Daoy (cell line): ENCODE measurements at places on chromosomes 7 and 10. TPM values are rescaled to one million over a fixed set of nuclear protein-coding genes. Genes with fewer than 3 reads are reported as not detected.
A peak's percentile ranks its signal among the peaks of the same experiment; 100 is the strongest.

DNA sequence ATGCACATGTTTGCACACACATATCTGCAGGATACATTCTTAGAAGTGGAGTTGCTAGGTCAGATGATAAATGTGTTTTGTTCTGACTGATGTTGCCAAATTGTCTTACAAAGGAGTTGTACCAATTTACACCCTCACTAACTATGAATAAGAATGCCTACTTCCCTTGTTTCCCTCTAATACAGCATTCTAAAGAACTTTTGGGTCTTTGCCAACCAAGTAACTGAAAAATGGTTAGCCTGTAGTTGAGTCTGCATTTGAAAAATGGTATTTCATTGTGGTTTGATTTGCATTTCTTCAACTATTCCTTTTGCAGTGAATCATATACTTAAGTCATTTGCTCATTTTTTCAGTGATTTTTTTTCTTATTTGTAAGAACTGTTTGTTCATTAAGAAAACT is 48.4 kb downstream of the TMEM26 start:
- DNase-seq: no peak

- peak; percentile 69 for DNase-seq
Measured at GRCh38 chr10:110671788-110672579, 27.8 kb downstream of the RBM20 start.

DNA sequence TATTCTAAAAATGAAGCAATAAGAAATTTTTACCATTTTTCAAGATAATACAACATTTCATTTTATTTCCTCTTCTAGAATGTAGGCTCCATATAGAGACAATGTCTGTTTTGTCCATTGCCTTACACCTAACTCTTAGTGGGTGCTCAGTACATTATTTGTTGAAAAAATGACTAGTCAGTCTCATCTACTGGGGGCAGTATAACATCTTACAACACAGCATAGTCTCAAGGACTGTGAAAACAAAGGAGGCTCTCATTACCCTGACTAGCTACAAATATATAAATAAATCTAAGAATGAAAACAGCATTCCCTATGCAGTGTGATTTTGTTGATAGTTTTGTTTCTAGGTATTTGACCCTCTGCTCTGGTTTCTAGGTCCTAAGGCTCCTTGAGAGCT is 11.6 kb downstream of the CRPPA start:
- DNase-seq: no peak

GRCh38 chr10:120375666-120376065 is 81.4 kb upstream of the PLPP4 start:
- no peak for DNase-seq

GRCh38 chr7:19290968-19291367 is 145.7 kb upstream of the FERD3L start:
- DNase-seq: no peak

- no peak for DNase-seq
Measured at GRCh38 chr7:2142386-2142785, 90.4 kb downstream of the MAD1L1 start.

GRCh38 chr10:87551326-87551725 is 46.6 kb downstream of the MINPP1 start:
- DNase-seq: no peak

DNA sequence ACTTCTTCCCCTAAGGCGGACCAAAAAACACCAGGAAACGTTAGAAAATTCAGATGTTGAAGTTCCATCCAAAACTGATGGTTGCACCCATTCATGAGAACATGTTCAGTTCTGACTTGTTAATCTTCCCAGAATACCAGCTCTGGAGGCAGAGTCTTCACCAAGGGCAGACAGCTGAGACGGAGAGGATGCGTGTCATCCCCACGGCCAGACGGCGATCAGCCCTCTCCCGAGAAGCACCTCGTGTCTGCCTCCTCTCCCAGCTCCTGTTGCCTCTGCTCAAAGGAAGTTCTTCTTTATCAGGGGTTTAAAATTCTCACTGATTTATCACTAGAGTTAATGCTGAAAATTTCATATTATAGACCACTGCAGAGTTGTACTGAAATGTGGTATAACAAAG is 269.7 kb downstream of the ZMYND11 start:
- no peak for DNase-seq

GRCh38 chr10:104034401-104035193 is 51.1 kb downstream of the COL17A1 start:
- DNase-seq: no peak

- no peak for DNase-seq
Measured at GRCh38 chr7:116310141-116310540, 99.8 kb downstream of the TES start.

DNA sequence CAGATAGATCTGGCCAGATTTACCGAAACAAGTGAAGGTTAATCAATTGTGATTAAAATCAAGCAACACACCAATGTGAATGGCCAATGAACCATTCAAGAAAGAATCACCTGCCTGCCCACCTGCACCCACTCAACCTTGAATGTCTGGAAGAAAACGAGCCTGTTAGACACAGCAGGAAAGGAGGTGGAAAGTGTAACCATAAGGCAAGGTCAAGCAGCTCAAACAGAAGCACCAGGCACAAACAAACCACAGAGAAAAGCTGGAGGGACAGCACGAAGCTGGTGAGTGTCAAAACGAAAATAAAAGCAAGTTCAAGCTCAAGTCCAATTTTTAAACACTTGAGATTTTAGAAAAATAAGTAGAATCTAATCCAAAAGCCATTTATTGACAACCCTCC is 64.9 kb downstream of the STEAP1B start:
- no peak for DNase-seq

DNA sequence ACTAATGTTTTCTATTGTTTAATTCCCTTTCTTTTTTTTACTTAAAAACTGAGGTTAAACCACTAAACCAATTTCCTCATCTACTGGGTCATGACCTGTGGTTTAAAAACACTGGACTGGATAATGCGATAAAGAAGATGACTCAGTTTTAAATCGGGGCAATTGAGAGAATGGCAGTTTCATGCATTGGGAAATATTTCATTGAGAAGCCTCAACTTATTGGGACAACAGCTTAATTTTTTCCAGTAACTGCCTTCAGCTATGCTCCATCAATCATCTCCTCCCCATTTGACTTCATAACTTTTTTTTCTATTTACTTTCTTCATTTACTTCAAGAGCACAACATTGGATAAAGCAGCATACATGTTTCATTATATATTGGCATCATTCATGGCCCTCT is 61.8 kb upstream of the MET start:
- DNase-seq: peak; percentile 19

DNA sequence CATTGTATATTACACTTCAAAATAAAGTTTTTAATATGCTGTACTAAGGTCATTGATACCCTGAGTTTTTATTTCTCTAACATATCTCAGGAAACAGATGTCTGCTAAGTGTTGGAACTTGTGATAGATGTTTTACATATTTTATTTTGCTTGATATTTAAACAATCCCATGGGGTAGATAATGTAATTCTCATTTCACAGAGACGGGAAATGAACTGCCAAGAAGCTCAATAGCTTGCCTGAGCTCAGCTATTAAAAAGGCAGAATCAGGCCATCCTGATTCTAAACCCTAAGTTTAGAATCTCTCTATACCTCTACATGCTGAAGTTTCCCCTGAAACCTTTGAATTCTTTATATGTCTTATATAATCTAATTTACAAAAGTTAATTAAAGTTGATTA is 126.3 kb downstream of the LRRC18 start:
- DNase-seq: no peak

- DNase-seq: no peak
Measured at GRCh38 chr7:142870566-142871259, 14.8 kb downstream of the TRPV6 start.

DNA sequence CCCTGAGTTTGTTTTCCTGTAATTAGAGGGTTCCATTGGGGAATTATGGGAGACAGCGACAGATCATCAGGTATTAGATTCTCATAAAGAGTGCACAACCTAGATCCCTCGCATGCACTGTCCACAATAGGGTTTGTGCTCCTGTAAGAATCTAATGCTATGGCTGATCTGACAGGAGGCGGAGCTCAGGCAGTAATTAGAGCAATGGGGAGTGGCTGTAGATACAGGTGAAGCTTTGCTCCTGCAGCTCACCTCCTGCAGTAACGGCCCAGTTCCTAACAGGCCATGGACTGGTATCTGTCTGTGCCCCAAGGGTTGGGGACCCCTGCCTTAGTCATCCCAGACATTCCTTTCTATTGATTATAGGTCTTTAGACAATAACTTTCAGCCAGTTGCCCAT is 894 bp upstream of the ZSCAN21 start:
- DNase-seq: no peak

- peak; percentile 86 for DNase-seq
Measured at GRCh38 chr7:137992550-137993394, 9.1 kb downstream of the CREB3L2 start.

GRCh38 chr7:115840702-115841101 is 189.9 kb downstream of the TFEC start:
- no peak for DNase-seq

GRCh38 chr10:7610651-7611389 is 55.9 kb downstream of the ITIH5 start:
- DNase-seq: peak; percentile 43

GRCh38 chr7:128284102-128284501 is 43.0 kb downstream of the LEP start:
- no peak for DNase-seq

GRCh38 chr7:79897166-79897565 is 237.5 kb upstream of the GNAI1 start:
- DNase-seq: no peak

CYREN gene
- total RNA-seq: 54.7 and 58.7 TPM in 2 replicates

FAM25C gene
- not detected in 2 replicates for total RNA-seq

DGKI gene
- total RNA-seq: 26.1 and 29.9 TPM in 2 replicates

TUBAL3 gene
- total RNA-seq: 0.23 and 0.54 TPM in 2 replicates

ITGA8 gene
- 0.06 TPM in 1 of 2 replicates, not detected in the other for total RNA-seq

SDK1 gene
- total RNA-seq: 4.2 and 5.0 TPM in 2 replicates

WAPL gene
- total RNA-seq: 26.3 and 31.1 TPM in 2 replicates
